ENCODE measurements at places on chromosomes 2 and 18.

GRCh38 chr2:65574993-65575392, 142.6 kb upstream of the SPRED2 start:
- no peak for DNase-seq

GRCh38 chr18:51668101-51668500, 470.6 kb upstream of the MEX3C start:
- DNase-seq, result no peak

DNA sequence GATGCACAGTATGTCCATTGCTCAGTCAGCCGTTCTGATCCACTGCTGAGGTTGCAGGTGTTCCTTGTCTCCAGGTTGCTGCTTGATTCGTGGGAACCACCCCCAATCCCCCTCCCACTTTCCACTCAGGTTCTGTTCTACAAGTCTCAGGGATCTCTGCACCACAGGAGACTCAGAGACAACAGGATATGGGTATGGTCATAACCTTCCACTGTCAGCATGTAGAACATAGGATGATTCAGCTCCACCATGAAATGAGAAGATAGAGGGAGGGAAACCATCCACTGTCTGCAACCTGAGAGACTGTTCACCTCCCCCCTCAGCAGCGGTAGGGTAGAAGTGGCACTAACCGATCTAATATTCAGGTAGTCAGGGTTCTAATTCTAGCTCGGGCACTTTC, 19.0 kb upstream of the KLF7 start:
- no peak for DNase-seq

DNA sequence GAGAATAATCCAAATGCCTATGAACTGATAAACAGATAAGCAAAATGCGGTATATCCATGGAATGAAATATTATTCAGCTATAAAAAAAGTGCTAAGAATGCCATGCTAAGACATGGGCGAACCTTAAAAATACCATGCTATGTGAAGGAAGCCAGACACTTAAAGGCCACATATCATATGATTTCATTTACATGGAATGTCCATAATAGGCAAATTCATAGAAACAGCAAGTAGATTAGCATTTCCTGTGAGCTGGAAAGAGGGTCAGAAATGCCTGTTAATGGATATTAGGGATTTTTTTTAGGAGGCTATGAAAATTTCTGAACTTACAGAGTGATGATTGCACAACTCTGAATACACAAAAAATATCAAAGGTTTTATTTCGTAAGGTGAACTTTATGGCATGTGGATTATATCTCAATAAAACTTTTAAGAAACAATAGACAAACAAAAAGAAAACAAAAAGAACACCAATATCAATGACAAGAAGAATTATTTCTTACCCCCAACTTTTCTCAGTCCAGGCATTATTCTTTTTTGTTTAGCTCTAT, 1207.7 kb downstream of the SUCLG1 start:
- no peak for DNase-seq

GRCh38 chr2:40363631-40364030, 88.3 kb downstream of the SLC8A1 start:
- DNase-seq, result no peak

- no peak for DNase-seq
Measured at GRCh38 chr2:7243276-7243675, 326.1 kb downstream of the RNF144A start.

DNA sequence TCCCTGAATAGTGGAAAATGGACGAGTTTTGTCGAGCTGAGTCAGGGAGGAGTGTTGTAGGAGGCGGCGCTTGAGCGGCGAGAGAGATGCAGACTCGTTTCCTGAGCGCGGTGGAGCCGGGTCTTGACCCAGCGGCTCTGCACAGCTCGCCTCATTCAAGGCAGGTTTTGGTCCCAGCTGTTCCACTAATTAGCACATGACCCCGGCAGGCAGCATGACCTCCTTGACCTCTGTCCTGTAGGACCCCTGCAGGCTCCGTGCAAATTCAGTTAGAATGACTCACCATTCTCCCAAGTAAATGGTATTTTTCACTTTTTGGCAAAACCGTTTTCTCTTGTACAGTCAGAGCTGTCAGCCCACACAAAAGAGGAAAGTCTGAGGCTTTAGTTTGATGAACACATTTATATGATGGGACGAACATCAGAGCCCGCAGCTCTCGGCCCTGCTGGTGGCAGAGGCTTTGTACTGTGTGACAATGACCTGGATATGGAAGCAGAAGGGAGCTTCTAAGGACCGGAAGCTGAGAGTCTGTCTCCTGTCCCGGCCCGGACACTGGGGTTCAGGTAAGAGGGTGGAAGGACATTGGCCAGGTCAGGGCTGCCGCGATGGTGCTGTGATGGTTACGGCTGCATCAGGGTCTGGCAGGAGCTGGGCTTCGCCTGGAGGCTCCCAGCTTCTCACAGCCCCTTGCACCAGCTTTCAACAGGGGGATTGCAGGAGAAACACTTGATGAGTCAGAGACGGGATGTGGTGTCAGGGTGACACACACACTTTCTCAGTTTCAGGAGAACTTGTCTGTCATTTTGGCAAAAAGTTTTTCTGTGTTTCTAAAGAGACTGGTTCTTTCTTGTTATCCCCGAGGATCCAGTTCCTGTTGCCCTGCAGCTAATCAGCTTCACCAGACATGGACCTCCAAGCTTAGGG, 29.9 kb upstream of the ALKAL2 start:
- DNase-seq, result no peak

DNA sequence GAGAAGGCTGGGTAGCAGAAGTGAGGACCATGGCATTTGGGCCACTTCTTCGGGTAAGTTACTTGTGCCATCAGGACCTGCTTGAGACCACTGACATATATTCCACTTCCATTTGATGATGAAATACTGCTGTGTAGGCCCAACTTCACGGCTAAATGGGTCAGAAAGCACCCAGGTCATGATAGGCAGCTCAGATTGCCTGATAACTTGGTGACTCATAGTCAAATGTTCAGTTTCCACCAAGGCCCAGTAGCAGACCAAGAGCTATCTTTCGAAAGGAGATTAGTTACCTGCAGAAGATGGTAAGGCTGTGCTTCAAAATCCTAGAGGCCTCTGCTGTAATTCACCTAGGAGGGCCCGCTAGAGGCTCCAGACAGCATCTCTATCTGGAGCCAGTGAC, 31.8 kb upstream of the MEX3C start:
- no peak for DNase-seq

All from T-helper 1 cell (primary cell).